ENCODE measurements at places on chromosomes 16 and 17. TPM values are rescaled to one million over a fixed set of nuclear protein-coding genes. Genes with fewer than 3 reads are reported as not detected.

DNAH2 gene
- under 0.01 TPM for total RNA-seq

NTN3 gene
- total RNA-seq, result 0.34 TPM

CEP295NL gene
- total RNA-seq, result 4.7 TPM

RCVRN gene
- 0.34 TPM for total RNA-seq

DOC2B gene
- total RNA-seq, result not detected
